Activated CD4-positive, alpha-beta T cell treated with anti-CD3 and anti-CD28 coated beads, Interleukin-2, amount 10 ng/mL, durations not matched to agents 7 days and 5 days (primary cell): ENCODE measurements at places on chromosomes 7 and 10. TPM values are rescaled to one million over a fixed set of nuclear protein-coding genes. Genes with fewer than 3 reads are reported as not detected.
A peak's percentile ranks its signal among the peaks of the same experiment; 100 is the strongest.

The CALHM2 gene
- total RNA-seq = 89.6 TPM

The DCLRE1A gene
- total RNA-seq = 13.9 TPM

DNA sequence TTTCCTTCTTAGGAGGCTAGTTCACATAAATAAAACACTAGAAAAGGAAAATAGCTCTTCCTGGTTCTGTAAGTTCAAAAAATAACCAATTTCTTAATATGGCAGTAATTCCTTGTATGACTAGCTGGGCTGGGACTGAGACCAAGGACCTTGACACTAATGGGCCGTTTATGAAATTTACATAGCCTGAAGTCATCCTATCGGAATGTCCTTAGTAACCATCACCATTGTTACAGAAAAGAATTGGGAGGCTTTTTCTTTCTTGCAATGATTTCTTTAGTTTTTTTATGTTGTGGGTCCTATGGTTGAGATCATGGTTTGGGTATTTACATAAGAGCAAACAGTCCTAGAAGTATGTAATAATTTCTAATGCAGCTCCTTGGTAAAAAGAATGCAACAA lies 87.1 kb upstream of the HDAC9 start:
- no peaks in the 10 kb centered on the region for H3K36me3 ChIP-seq
- peaks cover 6% of the 10 kb centered on the region for H3K27me3 ChIP-seq
- H3K4me3 ChIP-seq = no peak overlapping the region
- DNase-seq = no peak
- H3K27ac ChIP-seq = no peak overlapping the region

- no peak overlapping the region for H3K27ac ChIP-seq
- no peak for DNase-seq
- H3K4me3 ChIP-seq = no peak overlapping the region
Observed at GRCh38 chr7:144720149-144720548, 115.7 kb downstream of the TPK1 start.

DNA sequence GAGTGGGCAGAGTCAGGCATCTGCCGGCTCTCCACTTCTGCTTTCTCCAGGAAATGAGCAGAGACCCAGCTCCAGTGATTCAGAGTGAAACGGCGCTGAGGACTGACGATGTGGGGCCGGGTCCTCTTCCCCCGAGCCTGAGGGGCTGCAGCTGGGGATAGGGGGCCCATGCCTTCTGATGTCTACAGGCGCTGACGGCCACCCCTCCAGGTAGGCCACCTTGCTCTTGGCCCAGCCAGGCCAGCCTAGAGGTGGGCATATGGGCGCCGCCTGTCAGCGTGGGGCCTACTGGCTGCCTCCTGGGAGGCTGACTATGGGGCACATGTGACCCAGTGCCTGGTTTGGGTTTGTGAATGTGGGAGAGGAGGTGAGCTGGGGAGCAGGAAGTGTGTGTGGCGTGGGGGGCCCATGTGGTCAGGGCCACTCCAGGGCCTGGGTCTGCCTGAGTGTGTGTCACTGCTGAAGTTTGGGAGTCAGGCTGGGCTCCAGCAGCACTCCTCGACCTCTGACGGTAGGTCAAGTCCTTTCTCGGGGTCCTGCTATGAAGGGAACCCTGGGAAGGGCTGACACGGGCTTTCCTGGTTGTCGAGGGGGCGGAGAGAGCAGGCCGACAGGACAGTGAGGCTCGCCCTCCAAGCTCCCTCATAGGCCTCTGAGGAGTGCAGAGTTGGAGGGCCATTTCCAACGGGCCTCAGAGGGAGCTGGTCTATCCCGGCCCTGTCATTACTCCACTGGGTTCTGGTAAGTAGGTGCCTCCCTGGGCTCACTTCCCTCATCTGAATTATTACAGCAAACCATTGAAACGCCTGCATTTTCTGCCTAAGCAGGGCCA lies at the start of gene WDFY4:
Gene WDFY4 (plus strand): TSS at position 82 of the 832 bp plus-strand sequence. CDS start 24,860 bp downstream, outside the sequence.
- no peaks in the 10 kb centered on the region for H3K27me3 ChIP-seq
- no peak within 1 kb of the TSS for H3K4me3 ChIP-seq
- peak within 1 kb of the TSS; percentile 48 for H3K27ac ChIP-seq
- no peak for DNase-seq
- H3K36me3 ChIP-seq = no peaks in the 10 kb centered on the region

DNA sequence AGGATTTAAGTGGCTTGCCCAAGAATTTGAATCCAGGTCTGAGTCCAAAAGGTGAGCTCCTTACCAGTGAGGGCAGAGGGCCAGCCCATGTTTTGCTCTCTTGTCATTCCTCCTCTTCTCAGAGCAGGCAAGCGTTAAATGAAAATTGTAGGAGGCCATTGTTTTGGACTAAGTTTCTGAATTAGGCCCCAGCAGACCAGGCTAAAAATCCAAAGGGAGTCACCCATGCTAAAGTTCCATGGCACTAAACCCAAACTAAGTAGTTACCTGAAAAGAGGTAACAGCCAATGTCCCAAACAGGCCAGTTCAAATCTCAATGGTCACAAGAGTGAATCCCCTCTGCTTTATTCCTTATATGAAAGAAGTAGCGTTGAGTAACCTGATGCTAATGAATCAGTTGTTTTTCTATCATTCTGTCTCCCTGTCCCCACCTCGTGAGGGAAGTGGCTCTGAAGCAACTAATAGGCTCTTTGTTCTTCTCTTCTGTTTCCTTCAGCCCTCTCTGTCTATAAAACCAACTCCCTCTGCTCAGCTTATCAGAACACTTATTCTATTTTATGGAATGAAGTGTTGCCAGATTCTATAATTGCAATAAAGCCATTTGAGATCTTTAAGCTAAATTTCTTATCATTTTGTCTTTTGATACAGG lies 17.5 kb upstream of the CDH23 start:
- H3K4me1 ChIP-seq = peaks cover 16% of the 10 kb centered on the region
- H3K27ac ChIP-seq = no peak overlapping the region
- no peak for DNase-seq
- H3K36me3 ChIP-seq = no peaks in the 10 kb centered on the region

DNA sequence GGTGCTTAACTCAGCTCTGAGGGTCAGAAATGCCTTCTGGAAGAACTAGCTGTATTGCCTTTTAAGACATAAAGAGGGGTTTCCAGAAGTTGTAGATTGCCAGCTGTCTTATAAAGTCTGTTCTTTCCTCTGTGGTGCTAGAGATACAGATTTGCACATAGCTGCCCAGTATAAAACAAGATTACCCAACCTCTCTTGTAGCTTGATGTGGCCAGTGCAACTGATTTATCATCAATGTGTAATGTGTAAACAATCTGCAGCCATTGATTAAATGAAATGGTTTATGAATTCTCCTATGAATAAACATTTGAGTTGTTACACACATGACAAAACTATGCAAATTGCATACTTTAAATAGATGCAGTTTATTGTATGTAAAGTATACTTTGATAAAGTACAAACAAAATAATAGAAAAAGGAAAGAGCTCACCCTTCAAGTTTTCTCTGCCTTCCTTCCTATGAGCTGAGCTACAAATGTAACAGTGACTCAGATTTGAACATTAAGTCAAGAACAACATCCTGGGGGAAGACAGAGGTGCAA lies 195.2 kb downstream of the TMEM26 start:
- H3K36me3 ChIP-seq = no peaks in the 10 kb centered on the region
- no peak for DNase-seq
- no peak overlapping the region for H3K27ac ChIP-seq
- H3K4me3 ChIP-seq = no peak overlapping the region
- H3K27me3 ChIP-seq = peaks cover 19% of the 10 kb centered on the region

GRCh38 chr7:38052786-38053185 lies 125.3 kb upstream of the STARD3NL start:
- H3K4me3 ChIP-seq = no peak overlapping the region
- H3K36me3 ChIP-seq = no peaks in the 10 kb centered on the region
- H3K4me1 ChIP-seq = no peaks in the 10 kb centered on the region
- DNase-seq = no peak
- H3K27ac ChIP-seq = no peak overlapping the region

DNA sequence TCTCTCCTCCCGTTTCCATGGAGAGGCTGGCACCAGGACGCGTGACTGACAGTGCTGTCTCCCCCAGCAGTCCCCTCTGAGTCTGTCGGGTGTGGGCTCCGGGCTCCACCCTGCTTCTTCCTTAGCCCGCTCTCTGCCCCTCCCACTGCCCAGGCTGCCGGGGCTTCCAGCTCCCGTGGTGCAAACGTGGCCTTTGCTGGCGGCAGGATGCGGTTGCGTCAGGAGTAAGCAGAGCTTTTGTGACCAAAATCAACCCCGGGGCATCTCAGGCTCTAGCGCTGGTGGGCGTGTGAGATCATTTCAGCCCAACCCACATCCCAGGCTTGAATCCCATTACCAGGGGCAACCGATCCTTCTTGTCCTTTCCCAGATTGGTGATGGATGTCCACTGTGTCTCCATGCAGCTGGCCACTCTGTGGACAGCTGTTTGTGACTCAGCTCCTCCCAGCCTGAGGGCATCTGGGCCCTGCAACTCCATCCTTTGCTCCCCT lies 28.2 kb downstream of the PTPRE start:
- no peaks in the 10 kb centered on the region for H3K36me3 ChIP-seq
- H3K27ac ChIP-seq = no peak overlapping the region
- no peaks in the 10 kb centered on the region for H3K4me1 ChIP-seq
- no peak for DNase-seq
- no peak overlapping the region for H3K4me3 ChIP-seq
